ENCODE measurements at places on chromosomes 6 and 20.

DNA sequence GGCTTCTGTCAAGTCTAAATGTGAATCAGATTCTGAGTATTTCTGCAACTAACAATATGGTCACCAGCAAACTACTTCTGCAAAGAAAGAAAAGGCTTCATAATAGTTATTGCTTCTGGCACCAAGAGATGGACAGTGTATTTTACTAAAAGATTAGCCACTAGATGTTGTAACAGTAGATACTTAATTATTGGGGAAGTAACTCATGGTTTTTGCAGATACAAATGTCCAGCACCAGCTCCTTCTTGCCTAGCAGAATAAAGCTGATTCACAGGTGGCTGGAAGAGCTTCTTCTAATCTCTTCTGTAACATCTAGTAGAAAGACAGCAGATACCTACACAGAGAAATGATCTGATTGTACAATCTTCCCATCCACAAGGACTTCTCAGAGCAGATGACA, 21.2 kb downstream of the ATXN1 start:
- no peak for DNase-seq

GRCh38 chr6:117619178-117619577, 16.9 kb upstream of the GOPC start:
- no peak for DNase-seq

DNA sequence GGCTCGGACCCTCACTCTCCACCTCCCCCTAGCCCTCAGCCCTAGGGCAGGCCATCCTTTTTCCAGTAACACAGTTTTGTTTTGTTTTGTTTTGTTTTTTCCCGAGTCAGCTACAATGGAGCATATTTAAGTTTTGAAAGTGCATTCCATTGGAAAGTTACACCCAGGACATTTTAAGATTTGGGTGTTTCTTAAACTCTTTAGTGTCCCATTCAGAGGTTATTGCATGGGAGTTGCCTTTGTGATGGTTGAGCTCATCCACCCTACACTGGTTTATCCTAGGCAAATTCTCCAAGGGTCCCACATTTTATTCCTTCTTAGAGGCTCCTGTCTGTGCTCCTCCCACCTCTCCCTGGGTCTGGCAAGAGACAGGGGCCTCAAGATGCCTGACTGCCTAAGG, 58.9 kb downstream of the THBS2 start:
- no peak for DNase-seq

- no peak for DNase-seq
These were observed 124.7 kb upstream of the MARCKS start for GRCh38 chr6:113732384-113732966.

- no peak for DNase-seq
These were observed 43.1 kb upstream of the UNC93A start for GRCh38 chr6:167247814-167248595.

DNA sequence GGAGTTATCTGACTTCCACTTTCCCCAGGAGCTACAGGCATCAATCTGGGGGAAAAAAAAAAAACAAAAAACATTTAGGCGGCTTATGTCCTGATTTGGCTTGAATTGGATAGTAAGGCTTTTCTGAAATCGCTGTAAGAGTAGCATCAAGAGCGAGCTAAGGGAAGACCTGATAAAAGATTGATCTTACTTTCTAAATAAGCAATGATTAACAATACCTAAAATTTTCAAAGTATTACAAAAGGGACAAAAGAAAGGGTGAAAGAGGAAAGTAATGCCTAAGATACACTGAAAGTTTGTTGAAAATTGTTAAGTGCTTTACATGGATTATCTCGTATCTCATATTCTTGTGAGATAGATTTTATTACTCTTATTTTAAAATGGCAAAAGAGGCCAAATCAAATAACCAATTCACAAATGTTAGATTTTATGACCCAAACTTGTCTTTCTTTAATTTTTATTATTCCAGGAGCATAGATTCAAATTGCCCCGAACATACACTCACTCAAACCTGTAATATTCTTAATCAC, 106.4 kb upstream of the PRSS16 start:
- DNase-seq, result no peak

DNA sequence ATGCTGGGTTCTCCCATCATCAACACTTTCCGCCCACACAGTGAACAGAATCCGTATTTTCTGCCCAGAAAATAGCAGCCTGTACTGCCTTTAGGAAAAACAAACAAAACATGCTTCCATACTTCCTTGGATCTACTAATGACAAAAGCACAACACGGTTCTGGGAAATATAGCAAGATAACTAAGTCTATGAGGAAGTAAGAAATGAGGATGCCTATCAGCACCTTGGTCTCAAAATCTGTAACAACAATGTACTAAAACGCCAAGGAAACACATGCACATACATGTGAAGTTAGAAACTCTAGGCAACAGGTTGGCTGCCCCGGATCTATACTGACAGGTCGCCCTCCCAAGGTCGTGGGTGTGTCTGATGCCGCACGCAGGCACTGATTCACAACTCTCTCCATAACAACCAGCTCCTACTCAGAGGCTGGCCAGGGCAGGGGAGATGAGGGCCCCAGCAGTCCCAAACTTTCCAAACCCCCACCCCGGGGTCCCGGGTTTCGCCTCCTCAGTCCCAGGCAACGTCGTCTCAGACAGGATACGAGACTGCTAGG, 710 bp downstream of the BTBD9 start:
- DNase-seq, result no peak

DNA sequence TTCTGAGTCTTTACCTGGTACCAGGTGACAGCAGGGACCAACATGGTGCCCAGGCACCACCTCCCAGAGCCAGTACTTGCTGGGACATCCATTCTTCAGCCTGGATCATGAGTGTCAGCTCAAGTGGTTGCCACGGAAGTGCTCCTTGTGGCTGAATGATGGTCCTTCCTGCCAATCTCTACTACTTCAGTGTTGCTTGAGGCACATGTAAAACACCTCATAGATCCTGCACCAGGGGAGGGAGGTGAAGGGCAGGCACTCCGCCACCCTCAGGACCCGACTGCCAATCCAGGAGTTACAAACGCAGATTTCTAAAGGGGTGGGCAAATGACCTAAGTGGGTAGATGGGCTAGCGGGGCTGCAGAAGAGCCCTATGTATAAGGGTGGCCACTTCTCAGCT, 226.0 kb downstream of the PREX1 start:
- DNase-seq, result no peak

DNA sequence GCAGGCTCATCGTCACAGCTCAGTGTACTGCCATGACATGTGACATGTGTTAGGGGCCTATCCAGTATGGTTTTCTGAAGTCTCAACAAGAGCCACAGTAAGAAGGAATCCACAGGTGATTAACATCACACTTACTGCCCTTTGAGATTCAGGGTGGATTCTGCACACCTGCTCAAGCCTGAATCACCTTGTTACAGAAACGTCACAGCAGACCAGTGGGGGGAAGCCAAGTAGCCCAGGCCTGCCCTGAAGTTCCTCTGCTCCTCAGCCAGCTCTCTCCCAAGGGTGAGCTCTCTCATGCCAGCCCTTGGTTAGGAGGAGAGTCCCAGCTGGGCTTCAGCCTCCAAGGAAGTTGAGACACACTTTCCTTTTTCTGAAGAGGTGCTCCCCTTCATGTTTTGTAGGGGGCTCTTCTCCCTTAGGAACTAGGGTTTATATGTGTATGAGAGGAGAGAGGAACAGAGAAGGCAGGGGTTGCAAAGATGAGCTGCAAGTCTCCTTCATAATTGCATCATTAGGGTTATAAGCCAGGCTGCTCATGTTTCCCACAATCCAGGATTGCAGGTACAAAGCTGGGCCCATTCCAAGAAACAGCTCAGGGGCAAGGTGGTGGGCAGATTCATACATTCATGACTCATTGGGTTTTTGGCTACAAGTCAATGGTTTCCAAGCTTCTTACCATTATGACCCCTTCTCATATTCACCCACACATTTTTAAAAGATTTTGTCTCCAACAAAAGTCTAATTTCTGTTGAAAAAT, 11.6 kb downstream of the GSS start:
- no peak for DNase-seq

- no peak for DNase-seq
These were observed 89.0 kb upstream of the CEP85L start for GRCh38 chr6:118740372-118740771.

- no peak for DNase-seq
These were observed 35.6 kb downstream of the TBC1D7 start for GRCh38 chr6:13292774-13293173.

DNA sequence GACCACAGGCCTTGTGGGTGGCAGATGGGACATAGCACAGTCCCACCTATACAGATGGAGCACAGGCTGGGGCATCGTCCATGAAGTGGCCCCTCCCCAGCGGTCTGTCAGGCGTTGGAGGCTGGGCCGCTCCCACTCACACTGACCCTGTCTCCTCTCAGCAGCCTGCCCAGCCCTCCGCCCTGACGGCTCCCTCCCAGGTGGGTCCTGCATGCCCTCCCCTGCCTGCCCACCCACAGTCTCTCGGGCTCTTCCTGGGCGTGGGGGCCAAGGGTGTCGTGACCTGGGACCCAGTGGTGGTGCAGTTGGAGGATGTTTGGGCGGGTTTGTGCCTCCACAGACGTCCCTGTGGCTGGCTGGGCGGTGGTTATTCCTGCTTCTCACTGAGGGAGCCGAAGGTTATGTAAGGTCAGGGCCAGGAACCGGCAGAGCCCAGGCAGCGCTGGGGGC, 22.3 kb downstream of the COL20A1 start:
- DNase-seq, result no peak
